ENCODE measurements at places on chromosomes 1 and 21.

- DNase-seq = no peak
Measured at GRCh38 chr1:41571041-41571440, 86.6 kb upstream of the EDN2 start.

GRCh38 chr1:200205216-200205995 is 177.9 kb downstream of the NR5A2 start:
- no peak for DNase-seq

GRCh38 chr21:33881689-33882440 is 33.7 kb downstream of the ATP5PO start:
- no peak for DNase-seq

- DNase-seq = no peak
Measured at GRCh38 chr1:183199304-183199703, 13.2 kb downstream of the LAMC2 start.

GRCh38 chr1:91546301-91546581 is 45.6 kb downstream of the CDC7 start:
- no peak for DNase-seq

DNA sequence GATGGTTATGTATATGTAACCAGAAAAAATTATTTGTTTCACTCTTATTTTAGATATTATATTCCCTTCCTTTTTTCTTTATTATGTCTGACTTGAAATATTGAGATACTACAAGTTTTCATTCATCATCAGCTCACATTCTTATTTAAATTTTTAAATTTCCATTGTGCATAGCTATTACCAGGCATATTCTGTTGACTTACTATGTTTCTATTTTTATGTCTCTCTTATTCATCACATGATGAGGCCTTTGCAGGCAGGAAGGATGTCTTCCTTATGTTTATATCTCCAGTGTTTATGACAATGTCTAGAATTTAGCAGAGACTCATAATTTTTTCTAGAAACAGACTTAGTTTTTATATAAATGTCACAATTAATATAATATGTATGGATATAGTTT is 221.9 kb upstream of the KCTD3 start:
- no peak for DNase-seq

GRCh38 chr1:99441299-99442095 is 177.2 kb downstream of the PLPPR4 start:
- DNase-seq = peak; percentile 57

DNA sequence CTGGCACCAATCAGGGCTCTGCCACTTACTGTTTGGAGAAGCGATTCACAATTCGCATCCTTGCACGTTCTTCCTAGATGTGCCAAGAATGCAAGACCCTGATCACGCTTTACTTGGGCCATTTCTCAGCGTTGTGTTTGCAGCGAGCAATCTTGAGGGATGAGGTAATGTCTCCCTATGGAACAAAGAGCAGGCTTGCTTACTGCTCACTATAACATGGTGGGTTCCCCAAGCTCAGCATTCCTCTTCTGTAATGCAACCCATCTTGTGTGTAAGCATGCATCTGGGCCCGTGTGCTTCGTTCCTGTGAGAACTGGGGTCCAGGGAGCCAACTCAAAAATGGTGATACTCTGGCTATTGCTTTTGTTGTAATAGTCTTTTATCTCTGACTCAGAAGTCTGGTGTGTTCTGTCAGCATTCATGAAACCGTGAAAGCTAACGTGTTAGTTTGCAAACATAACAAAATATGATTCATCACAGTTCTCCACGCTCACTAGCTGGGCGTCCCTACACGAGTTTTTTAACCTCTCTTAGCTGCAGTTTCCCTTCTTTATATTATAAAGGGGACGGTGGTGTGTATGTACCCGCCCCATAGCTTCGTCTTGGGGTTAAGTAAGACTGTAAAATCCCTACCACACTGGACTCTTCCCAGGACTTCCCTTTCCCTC is 33.3 kb downstream of the DNTTIP2 start:
- no peak for DNase-seq

GRCh38 chr1:103327054-103327719 is 198.3 kb upstream of the RNPC3 start:
- DNase-seq = no peak

DNA sequence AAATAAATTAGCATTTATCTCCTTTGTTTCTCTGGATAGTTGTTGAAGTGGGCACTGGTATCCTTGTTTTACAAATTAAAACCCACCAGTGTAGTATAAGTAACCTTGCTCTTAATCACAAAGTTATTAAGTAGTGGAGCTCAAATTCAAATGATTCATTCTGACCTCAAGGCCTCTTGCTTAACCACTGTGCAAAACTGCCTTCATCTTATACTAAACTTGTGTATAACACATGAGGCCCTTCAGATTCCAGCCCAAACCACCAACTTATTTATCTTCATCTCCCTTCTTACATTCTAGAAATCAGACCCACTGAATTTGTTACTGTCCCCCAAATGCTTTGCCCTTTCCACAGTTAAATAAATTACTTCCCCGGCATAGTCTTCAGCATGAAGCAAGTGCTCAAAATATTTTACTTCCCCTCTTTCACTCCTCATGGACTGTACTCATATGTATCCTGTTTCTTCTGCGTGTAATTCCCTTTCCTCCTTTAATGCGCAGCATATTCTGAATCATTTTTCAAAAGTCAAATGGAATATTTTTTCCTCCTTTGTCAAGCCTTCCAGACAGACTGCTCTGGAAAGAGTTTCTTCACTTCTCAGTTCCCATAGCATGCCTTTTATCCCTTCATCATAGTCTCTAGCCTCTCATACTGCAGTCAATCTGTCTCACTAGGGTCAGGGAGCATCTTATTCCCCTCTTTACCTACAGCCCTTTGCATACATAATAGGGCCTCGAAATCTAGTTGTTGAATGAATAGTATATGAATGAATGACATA is 19.0 kb upstream of the DNASE2B start:
- DNase-seq = peak; percentile 22

DNA sequence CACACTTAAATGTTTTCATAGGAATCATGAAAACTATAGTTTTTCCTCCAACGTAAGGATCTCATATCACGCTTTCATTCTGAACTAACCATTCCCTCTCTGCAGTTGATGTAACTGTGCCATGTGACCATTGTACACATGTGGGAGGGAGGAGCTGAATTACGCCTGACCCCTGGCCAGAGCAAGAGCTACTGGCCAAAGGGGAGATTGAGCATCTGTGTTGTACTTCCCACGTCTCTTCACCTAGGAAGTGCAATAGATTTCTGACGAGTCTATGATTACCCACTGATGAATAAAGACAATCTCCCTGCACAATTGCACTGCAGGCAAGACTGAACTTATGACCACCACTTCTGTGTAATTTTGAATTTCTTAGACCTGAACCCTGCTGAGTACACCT is 24.0 kb downstream of the PTPRC start:
- no peak for DNase-seq

- DNase-seq = no peak
Measured at GRCh38 chr1:173056365-173056764, 5.6 kb upstream of the TNFSF18 start.

- no peak for DNase-seq
Measured at GRCh38 chr21:26112975-26113374, 57.6 kb downstream of the APP start.

- DNase-seq = no peak
Measured at GRCh38 chr1:101967871-101968270, 28.9 kb downstream of the OLFM3 start.

DNA sequence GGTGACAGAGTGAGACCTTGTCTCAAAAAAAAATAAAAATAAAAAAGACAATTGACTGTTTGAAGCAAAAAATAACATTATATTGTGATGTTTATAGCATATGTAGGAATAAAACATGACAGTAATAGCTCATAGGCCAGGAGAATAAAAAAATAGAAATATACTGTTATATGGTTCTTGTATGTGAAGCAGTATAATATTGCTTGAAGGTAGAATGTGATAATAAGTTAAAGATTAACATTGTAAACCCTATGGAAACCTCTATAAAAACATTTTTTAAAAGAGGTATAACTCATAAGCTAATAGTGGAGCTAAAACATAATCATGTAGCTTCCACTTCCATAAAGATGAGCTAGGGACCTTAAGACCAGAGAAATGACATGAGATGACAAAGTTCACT is 23.5 kb downstream of the GJA4 start:
- no peak for DNase-seq

- DNase-seq = no peak
Measured at GRCh38 chr21:39934895-39935294, 67.7 kb downstream of the PCP4 start.

GRCh38 chr21:16969636-16970035 is 543.2 kb upstream of the CXADR start:
- no peak for DNase-seq

GRCh38 chr1:79204779-79205479 is 198.4 kb upstream of the ADGRL4 start:
- no peak for DNase-seq

GRCh38 chr1:225597926-225598575 is 54.9 kb downstream of the ENAH start:
- DNase-seq = no peak

DNA sequence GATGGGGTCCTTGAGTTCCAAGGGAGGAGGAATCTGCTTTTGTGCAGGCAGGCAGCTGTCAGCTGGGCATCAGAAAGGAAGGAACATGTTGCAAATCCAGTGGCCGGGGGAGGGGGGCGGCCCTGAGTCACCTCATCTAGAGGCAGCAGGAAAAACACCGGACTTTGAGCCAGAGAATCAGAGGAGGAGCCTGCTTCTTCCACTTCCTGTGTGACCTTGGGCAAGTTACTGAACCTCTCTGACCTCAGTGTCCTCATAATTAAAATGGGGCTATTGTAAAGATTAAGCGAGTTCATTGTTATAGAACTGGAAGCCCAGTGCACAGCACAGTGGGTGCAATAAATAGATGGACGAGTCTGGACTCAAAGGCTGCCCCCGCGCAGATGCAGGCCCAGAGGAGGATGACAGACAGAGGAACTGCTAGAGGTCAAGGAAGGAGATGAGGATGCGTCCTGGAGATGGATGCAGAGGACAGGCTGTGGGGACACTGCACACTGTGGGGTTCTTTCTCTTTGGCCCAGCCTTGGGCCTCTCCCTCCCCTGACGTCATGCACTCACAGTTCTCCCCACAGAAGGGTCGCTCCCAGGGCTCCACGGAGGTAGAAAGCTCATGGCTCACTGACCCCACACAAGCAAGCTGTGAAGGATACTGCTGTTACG is 714.3 kb downstream of the MATN1 start:
- DNase-seq = no peak

DNA sequence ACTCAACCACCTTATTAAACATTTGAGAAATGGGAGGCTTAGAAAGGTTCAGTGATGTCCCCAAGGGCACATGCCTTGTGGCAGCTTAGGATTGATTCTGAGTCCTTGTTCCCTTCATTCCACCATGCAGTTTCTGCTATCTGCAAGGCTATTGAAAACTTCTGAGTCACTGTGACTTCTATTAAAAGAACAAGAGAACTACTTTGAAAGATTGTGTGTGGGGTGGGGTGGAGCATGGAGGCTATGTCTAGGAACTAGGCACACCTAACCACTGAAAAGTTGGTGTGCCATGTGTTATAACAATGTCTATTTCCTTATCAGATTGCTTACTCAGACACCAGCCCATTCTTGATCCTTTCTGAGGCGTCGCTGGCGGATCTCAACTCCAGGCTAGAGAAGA is 10.8 kb downstream of the MTARC1 start:
- DNase-seq = no peak

- DNase-seq = no peak
Measured at GRCh38 chr1:82795508-82796149, 994.9 kb downstream of the ADGRL2 start.

DNA sequence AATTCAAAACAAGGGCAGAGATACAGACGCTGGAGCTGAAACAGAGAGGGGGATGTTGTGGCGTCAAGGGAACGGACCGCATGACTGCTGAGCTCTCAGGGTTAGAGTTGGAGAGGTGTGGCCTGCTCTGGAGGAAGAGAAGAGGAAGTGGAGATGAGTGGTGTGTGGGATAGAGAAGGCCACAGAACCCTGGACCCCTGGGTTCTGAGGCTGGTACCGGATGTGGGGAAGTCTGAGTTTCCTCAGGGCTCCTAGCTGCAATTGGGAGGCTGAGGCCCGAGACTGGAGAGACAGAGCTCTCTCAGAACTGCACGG is 1.8 kb downstream of the BCAN start:
- peak; percentile 55 for DNase-seq

DNA sequence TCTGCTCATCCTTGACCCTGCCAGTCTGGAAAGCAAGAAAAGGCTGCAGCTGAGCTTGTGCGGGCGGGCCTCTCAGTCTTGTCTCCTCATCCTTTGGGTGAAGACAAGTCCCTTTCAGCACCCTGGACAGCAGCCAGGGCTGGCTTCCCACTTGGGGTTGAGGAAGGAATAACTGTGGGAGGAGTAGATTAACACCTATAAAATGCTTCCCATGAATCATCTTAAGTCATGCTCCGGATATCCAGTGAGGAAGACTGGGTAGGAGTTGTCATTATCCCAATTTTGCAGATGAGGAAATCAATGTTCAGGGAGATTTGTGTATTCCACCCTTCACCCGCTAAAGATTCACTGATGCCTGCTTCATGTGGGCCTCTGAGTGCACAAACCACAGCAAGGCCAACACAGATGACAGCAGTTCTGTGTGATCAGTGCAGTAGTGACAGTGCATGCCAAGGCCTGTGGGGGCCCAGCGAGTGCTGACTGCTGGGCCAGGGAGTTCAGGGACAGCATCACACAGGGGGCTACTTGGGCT is 20.1 kb upstream of the COL16A1 start:
- no peak for DNase-seq

- DNase-seq = no peak
Measured at GRCh38 chr1:66929146-66929688, 4.4 kb downstream of the MIER1 start.

DNA sequence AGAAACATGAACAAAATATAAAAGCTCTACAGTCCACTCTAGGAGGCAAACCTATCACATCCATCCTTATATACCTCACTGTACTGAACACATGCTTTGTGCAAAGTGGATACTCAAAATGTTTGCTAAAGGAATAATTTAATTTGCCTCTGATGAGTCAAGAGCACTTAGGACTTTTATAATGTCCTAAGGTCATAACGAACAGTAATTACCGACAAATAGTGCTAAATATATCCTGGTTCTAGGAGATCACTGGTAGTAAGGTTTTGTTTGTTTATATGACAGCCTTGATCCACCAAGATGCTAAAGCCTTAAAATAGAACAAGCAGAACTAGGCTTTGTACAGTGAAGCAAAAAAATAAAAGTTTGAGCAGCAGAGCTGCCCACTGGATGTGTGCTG is 70.6 kb downstream of the GADD45A start:
- no peak for DNase-seq

DNA sequence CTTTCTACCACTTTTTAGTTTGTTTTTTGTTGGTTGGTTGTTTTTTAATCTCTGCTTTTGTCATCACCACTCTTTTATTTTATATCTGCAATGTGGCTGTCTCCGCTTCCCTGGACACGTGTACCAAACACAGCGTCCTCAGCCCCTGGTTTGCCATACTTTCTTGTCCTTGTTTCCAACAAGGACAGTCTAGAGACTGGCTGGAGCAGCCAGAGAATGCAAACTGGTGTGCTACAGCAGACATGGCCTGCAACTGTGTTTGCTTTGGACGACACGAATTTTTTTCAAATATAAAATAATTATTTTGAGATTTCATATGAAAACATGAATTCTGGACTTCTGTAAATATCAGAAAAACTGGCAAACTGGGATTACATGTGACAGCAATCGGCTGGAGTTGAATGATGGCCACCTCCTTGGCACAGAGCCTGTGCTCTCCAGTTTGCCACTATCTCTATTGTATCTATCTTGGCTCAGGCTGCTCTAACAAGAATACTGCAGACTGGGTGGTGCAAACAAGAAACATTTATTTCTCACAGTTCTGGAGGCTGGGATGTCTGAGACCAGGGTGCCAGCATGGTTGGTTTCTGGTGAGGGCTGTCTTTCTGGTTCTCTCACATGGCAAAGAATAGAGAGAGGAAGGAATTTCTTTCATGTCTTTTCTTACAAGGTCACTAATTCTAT is 34.6 kb upstream of the POU2F1 start:
- no peak for DNase-seq
